ENCODE measurements at places on chromosomes 7 and 10. TPM values are rescaled to one million over a fixed set of nuclear protein-coding genes. Genes with fewer than 3 reads are reported as not detected.

DNA sequence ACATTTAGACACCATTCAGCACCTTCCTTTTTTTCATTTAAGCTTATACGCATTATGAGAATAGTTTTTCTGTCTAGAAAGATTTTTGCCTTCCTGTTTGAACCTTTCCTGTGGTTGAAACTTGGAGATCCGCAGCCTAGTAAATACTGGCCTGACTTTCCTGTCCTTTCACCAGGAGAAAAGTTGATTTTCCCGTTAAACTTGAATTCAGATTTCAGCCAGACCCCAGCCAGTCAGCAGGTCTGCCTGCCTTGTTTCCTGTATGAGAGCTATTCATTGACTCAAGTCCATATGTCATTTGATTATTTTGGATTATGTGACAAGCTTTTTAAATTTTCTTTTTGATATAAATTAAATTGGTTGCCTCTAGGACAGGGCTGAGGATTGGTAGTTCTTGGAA is 71.5 kb downstream of the EVX1 start:
- no peak for DNase-seq

Gene GIMAP8
- polyA plus RNA-seq: 1.2 TPM

DNA sequence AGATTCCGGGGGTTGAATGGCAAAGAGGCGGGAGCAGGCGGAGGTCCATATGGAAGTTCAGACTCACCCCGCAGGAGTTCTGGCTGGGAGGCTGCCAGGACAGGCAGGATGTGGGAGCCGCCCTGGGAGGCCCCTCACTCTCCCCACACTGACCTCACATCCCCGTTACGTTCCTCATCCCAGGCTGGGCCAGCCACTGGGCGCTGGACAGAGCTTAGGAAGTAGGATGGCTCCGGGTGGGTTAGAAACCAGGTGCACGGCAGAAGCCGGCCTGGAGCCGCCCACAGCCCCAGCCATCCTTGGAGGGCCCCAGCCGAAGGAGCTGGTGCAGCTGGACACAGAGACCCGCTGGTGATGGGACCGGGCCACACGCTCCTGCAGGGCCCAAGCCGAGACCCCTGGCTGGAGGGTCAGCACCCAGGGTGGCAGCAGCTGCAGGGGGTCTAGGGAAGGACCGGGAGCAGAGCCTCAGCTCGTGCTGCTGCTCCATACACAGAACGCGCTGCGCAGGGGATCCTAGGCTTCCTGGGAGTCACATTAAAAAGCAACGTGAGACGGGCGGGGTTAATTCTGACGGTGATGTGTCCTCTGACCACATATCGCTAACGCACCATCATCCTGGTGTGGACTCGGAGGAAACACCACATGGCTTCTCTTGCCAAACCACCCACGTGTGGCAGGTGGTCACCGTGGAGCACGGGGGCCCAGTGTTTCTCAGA is 98.6 kb upstream of the DIP2C start:
- DNase-seq: no peak

- no peak for DNase-seq
These were observed 127.9 kb upstream of the SEM1 start for GRCh38 chr7:96837593-96837992.

GRCh38 chr10:100006243-100006886 is 3.4 kb downstream of the DNMBP start:
- DNase-seq: peak; percentile 95

GRCh38 chr7:101857358-101857811 is 40.0 kb downstream of the CUX1 start:
- no peak for DNase-seq

- no peak for DNase-seq
These were observed 27.2 kb downstream of the IPMK start for GRCh38 chr10:58240531-58240930.

DNA sequence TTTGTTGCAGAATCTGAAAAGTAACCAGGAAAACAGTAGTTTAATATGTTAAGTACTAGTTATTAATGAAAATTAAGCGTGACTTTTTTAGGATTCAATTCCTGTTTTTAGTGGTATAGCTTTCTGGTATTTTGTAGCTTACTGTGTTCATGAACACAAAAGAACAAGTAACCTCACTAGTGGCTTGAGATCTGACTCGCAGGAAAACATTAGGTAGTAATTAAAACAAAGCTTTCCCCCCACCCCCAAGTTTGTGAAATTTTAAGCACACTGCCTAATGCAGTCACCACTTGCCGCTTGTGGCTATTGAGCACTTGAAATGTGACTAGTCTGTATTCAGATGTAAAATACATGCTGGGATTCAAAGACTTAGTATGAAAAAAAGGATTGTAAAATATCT is 102.5 kb upstream of the RPA3 start:
- no peak for DNase-seq

GRCh38 chr10:130835068-130835467 is 476.5 kb downstream of the TCERG1L start:
- DNase-seq: no peak

GRCh38 chr10:132632851-132633684 is 95.5 kb downstream of the INPP5A start:
- DNase-seq: no peak

DNA sequence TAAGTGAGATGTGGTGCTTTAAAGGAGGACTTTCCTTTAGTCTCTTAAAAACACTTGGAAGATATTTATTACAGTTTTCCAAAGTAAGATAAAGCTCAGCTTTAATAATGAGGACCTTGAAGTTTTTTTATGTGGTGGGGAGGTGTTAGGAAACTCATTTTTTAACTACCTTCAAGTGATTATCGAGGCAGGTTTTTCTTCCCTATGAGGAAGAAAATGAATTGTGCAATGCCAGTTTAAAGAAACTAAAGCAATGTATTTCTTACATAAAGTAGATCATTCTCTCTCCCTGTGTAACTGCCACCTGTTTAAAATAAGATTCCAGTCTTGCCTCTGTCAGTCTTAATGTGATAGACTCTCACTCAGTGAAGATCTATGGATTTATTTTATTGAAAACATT is 27.9 kb downstream of the ZEB1 start:
- DNase-seq: no peak

DNA sequence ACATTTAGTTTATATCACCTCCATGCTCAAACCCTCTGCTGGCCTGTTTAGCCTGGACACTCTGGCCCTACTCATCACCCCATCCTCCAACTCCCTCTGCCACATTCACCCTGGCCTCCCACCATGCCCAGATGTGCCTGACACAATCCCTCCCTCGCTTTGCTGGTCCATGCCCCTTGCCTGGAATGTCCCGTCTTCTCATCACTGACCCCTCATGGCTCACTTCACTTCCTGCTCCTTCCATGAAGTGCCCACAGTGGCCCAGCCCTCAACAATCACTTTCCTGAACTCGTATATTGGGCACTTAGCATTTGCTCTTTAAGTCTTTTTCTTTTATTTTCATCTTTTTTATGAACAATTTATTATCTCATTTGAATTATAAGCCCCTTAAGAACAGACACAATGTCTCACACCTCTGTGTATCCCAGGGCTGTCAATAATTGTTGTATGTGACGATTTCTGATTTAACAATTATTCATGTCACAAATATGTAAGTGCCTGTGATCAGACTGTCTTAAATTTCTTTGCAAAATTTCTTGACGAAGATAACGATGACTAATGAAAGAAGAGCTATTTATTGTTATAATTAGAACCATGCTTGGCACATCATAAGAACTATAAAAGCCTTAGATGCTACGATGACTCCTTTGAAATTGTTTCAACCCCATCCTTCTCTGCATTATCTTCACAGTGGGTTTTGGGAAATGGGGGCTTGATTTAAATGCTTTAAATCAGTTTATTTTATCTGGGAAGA is 209.9 kb upstream of the YAE1 start:
- DNase-seq: no peak

GRCh38 chr7:71598553-71598952 is 466.6 kb downstream of the GALNT17 start:
- no peak for DNase-seq

DNA sequence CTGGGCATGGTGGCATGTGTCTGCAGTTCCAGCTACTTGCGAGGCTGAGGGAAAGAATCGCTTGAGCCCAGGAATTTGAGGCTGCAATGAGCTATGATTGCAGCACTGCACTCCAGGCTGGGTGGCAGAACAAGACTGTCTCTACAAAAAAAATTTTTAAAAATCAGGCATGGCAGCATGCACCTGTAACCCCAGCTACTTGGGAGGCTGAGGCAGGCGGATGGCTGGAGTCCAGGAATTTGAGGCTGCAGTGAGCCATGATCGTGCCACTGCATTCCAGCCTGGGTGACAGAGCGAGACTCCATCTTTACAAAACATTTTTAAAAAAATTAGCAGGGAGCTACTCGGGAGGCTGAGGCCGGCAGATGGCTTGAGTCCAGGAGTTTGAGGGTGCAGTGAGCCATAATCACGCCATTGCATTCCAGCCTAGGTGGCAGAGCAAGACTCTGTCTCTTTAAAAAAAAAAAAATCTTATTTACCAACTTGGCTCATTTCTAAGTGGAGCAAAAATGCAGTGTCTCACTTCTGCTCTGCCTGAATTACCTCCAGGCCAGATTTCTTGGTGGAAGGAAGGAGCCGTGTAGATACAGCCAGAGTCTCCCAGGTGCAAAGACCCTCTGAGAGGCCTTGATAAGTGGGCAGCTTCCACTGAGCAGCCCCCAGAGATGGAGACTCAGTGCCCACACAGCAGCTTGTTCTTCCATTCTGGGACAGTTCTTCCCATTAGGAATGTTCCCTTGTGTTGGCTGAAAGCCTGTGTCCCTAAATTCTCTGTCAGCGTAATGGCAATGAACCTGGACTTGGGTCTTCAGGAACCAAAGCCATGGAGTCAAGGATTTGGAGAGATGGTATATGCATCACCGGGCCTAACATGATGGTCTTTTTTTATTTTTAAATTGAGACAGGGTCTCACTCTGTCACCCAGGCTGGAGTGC is 30.0 kb downstream of the GTF2IRD1 start:
- peak; percentile 39 for DNase-seq

DNA sequence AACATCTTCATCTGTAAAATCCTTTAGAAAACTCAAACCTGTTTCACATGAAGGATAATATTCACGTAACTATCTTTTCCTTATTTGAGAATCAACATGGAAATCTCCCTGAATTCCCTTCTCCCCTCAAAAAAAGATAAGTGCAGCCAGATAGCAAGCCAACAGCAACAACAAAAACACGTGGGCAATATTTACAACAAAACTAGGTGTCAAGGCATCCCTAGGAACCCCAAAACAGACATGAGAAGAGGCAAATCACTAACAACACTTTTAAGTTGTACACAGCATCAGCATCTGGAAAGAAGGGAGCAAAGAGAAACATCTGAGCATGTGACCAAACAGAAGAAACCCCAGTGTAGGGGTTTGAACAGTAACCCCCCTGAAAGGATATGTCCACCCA is 12.2 kb downstream of the ARHGAP21 start:
- DNase-seq: no peak

Gene MRLN
- not detected for polyA plus RNA-seq

GRCh38 chr10:77286531-77287508 is 350.8 kb downstream of the KCNMA1 start:
- DNase-seq: no peak

Gene PNLIPRP3
- 39.7 TPM for polyA plus RNA-seq

DNA sequence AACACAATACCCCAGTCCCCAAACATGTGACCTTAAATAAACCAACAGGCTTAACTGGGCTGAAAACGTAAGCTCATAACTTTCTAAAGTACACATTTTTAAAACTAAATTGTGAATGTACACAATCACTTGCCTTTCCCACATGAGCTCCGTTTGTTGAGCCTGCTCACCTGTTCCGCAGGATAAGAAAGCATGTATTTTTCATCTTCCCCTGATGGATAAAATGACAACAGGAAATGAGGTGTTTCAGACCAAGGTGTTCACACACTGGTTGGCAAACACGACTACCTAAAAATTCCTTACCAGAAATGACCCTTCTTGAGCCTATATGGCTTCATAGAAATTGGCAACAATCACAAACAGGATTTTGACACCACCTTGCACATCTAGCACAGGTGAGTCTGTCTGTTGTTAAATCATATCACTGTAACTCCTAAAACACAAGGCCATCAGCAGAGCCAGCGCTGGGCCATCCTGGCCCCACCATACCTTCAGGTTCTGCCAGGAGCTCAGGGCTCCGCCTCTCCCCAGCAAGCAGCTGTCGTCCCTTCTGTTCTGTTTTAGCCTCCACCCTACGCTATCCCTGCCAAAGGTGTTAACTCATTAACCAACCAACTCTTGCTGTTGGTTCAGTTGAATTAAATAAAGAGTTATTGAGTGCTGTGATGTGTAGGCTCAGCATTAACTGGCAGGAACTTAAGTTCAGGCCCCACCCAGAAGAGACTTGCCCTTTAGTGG is 73.6 kb upstream of the RNF32 start:
- no peak for DNase-seq

DNA sequence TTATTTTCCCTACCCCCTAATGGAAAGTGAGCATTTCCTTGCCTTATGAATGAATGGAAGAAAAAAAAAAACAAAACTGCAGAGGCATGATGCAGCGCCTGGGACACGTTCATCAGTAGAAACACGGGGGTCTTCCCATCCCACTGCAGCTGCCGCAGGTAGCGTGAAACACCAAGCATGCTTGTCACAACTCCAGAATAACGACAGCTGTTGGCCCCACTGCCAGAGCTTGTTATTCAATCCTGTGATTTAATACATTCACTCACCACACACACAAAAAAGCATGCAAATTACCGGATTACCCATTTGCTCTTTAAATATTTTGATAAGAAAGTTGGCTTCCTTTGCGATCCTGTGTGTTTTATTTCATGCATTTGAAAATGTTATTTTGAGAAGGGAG is 48.4 kb upstream of the GNA12 start:
- no peak for DNase-seq

DNA sequence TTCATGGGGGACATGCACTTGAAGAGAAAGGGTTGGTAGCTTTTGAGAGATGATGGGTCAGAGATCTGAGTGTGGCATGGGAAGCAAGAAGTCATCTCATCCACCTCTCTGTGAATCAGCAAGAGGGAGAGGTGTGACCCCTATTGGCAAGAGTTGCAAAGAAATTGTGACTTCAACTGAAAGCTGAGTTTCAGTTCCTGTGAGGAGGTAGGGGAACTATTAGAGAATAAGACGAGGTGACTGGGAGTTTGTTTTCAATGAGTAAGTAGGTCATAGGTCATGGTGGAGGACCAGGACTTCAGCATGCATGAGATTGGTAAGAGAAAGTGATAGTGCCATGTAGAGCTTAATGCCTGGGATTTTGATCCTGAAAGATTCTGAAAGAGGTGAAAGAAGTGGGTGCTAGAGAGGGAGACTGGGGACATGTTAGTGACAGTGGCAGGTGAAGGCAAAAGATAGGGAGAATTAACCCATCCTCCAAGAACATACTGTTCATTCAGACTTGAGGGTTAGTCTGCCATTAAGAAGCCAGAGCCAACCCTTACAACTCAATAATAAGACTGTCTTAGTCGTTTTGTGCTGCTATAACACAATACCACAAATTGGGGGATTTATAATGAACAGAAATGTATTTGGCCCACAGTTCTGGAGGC is 75.5 kb upstream of the CAPZA2 start:
- peak; percentile 70 for DNase-seq

GRCh38 chr10:47248386-47249090 is 51.5 kb upstream of the GDF10 start:
- no peak for DNase-seq
